ENCODE measurements at places on chromosomes 3 and 15.

- DNase-seq: no peak
Measured at GRCh38 chr3:53845103-53845880, 927 bp downstream of the CHDH start.

GRCh38 chr15:83764201-83764838, 110.4 kb downstream of the ADAMTSL3 start:
- no peak for DNase-seq

DNA sequence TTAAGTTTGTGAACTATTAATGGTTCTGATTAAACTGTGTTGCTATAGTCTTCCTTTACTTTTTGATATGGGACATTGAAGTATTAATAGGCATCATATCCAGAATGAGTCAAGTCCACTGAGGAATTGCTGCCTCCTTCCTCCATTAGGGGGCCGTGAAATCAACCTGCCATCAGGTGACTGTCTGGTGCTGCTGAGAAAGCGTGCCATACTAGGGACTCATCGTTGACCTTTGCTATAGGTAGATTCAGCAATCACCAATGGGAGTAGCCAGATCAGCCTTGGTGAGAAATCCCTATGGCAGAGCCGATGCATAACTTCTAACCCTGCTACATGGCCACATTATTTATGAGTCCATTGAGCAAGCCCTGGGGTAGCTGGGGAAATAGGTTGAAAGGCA, 30.1 kb upstream of the SLC28A2 start:
- no peak for DNase-seq

DNA sequence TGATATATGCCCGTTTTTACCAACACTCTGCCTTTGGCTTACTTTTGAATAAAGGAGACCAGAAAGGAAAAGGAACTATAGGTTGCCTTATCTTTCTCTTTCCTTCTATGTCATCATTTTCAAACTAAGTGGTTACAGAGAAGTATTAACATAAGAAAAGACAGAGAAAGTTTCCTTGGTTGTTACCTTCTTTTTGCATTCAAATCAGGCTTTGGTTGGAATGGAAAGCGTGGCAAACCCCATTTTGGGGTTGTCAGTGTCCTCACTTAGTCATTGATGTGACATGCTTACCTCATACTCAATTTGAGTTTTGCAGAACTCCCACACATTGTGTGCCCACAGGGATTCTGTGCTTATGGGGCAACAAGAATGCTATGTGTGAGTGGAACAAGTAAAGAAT, 3.7 kb upstream of the THRB start:
- DNase-seq: no peak

DNA sequence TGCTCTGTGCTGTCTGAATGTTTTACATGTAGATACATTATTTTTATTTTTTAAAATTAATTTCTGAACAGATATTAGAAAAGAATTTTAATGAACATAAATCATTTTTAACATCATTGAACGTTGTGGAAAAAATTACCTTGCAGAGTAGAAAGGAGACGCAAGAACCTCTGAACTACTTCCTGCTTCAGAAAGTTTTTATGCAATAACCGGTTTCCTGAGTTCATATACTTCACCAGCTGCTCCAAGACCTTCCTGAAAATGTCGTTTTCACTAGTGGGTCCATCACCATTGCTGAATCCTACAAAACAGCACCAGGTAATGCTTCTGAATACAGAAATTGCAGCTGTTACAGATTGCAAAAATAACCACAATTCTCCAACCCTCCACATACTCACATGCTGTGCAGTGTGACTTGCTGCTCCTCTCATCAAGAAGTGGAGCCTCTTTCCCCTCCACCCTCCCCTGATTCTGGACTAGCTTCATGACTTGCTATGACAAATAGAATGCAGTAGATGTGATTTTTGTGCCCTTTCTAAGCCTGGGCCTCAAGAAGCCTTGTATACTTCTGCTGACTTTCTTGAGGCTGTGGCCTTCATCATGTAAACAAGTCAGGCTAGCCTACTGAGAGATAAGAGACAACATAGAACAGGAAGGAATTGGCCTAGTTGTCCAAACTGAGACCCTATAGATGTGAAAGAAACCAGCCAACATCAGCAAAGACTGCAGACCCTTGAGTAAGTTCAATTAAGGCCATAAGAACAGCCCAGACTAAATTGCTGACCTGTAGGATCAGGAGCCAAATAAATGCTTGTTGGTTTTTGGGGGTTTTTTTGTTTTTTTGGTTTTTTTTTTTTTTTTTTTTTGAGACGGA, 80.4 kb downstream of the TRANK1 start:
- no peak for DNase-seq

DNA sequence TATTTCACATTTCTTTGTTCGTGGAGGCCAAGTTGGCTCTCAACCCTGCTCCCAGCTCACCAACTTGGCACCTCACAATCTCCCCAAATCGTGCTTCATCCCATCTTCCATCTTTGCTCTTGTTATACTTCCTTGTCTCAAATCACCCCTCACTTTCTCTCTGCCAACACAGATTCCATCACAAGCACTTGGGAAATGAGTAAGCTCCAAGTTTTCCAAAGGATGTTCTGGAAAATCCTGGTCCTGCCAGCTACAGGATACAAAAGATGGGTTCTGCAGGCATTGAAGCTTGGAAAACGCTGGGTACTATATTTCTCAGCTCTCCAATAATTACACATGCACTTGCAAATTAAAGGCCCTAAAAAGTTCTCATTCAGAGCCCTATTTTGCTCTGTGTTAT, 4.1 kb upstream of the TM4SF4 start:
- no peak for DNase-seq

- no peak for DNase-seq
Measured at GRCh38 chr3:166205158-166205557, 367.9 kb upstream of the BCHE start.

DNA sequence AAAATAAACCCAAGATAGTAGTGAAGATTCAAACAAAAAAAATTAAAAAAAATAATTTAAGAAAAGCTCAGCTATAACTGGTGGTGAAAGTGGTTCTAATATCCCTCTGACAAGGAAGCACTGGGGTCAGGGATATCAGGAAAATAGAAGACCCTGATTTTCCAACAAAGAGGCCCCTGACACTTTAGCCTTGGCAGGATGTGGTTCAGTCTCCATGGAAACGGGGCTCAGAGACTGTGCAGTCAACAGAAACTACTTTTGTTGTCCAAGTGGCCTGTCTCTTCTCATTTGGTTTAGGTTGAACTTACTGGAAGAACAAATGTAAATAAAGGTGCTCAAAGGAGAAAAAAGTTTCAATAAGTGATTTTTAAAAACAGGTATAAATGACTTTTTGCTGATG, 27.2 kb downstream of the INTS14 start:
- no peak for DNase-seq

DNA sequence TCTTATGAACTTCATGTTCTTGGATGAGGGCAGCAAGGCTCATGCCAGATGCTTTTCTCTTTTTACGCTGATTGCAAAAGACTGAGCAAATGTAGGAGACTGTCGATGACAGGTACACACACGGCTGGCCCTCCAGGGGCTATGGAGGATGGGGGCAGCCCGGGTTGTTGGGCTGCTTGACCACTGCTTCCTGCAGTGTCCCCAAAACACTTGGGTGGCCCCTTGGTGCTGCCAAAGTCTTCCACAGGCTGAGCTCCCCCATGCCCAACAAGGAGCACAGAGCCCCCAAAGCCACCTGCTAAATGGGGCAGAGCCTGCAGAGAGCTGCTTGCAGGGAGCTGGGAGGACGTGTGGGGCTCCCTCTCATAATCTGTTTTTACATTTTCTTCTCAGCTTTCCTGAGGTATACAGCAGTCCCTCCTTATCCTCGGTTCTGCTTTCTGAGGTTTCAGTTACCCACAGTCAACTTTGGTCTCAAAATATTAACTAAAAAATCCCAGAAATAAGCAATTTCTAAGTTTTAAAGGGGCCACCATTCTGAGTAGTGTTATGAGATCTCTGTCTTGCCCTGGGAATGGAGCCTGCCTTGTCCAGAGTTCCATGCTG, 7.3 kb downstream of the PRR23E start:
- DNase-seq: no peak

DNA sequence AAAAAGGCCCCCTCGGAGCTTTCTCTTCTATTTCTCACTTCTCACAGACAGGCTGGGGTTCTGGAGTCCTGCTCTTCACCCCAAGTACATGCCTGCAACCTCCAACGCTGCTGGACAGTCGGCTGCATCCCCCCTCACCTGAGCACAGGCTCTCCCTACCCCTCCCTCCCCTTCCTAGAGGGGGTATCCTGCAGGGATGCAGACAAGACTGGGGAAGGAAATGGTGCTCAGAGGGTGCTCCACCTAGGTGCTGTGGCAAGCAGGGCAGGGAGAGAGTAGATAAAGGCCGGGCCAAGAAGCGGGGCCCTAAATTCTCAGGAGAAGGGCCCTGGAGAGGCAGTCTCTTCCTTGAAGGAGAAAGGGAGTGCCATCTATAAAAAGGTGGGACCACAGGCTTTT, 7.0 kb upstream of the STRA6 start:
- DNase-seq: no peak

DNA sequence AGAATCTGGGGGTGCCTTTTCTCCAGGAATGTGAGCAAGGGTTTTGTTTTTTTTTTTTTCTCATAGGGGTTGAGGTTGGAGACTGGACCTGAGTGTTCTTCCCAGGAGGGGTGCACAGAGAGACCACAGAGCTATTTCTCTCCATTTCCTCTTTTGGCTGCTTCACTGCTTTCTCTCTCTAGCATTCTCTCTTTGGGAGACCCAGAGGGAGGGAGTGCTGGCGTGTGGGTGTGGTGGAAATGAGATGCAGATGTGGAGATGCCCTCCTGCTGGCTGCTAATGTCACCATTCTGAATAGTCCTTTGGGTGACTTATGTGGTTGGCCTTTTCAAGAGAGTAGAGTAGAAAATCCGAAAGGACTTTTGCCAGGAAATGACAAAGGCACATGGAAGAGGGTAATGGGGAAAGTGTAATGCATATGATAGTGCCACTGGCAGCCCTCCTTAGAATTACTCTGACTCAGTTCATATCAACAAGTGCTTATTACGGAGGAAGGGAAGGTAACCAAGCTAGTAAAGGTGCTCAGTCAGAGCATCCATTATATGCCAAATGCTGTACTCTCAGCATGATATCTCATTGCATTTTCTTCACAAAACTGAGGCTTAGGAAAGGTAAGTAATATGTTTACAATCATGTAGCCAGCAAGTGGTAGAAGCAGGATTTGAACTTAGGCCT, 1.9 kb downstream of the SYN2 start:
- DNase-seq: no peak

DNA sequence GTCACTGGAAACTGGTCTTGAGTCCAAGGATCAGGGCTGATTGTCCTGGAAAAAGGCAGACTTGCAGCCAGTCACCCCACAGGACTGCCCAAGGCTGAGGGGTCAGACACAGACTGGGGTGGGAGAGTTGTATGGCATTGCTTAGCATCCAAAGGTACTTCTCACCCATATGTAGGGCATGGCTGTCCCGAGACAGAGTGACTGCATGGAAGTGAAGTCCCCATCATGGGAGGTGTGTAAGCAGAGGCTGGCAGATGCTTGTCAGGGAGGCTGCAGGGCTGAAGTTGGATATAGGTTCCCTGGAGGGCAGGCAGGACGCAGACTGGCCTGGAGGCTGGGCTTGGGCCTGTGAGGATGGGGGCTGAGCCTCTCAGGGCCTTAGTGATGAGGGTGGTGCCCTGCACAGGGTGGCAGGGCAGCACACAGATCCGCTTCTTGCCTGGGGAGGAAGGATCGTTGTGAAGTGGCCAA, 31.1 kb downstream of the PSTPIP1 start:
- DNase-seq: no peak

DNA sequence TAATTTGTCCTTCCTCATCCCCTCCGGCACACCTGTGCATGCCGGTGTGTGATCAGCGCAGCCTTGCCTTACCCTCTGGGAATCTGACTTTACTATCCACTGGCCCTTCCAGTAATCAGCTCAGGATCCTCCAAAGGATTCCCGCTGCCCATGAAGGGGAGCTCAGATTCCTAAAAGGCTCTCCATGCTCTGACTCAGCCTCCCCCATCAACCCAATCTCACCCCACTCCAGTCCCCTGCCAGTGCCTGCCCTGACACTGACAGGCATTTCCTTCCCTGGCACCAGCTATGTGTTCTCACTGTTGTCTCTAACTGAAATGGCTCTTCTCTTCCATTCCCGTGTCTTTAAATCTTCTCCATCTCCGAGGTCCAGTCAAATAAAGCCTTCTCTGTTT, 7.3 kb upstream of the BCL2A1 start:
- no peak for DNase-seq

GRCh38 chr3:171904829-171905228, 61.7 kb downstream of the TMEM212 start:
- DNase-seq: peak; percentile 9

- DNase-seq: no peak
Measured at GRCh38 chr3:193873426-193874201, 262.3 kb upstream of the HES1 start.

DNA sequence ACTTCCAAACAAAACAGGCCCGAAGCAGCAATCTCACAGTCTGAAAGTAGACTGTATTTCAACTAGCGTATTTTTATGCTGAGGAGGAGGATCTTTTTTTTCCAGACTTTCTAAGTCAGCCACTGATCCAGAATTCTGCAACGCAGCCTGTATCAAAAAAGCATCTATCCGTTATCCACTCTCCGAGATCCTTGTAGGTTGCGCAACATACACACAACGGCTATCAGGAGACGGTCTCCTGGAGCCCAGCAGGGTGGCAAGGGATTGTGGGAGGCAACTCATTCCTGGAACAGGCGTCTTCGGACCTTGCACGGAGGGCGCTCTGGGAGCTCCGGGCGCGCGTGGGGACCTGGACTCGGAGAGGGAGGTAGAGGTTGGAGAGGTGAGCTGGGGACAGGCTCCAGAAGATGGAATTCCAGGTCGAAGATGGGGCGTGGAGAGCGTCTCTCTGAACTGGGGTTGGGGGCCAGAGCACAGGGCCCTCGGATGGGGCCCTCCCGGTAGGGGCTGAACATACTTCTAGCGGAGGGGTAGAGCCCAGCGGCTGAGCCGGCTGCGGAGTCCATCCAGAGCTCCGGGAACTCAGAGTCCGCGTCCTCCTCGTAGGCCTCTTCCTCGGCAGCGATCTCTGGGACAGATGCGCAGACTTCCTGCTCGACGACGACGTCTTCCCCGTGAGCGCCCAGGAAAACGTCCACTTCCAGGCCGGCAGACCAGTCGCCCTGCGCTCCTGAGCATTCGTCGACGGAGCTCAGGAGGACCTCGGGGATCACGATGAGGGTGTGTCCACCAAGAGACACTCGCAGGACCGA, 932 bp downstream of the PRR23C start:
- DNase-seq: no peak

GRCh38 chr3:177905173-177906125, 630.8 kb upstream of the KCNMB2 start:
- peak; percentile 90 for DNase-seq

GRCh38 chr15:52556524-52557273, 12.1 kb downstream of the ARPP19 start:
- DNase-seq: no peak

- DNase-seq: no peak
Measured at GRCh38 chr3:159848348-159849118, 140.1 kb upstream of the IL12A start.

DNA sequence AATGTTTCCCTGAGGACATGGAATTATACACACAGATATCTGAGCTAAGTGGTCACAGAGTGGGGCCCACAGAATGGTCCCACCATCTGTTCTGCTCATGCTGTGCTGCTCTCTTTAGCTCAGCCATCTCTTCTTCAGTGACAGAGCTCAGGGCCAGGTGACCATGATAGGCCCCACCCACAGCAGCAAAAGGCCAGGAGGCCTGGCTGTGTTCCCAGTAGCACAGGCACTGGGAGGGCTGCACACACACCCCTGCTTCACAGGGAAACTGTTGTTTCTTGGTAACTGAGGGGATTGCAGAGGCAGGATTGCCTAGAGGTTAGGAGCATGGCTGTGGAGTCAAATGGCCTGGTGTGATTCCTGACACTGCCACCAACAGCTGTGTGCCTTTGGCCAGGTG, 4.8 kb upstream of the FBXW12 start:
- DNase-seq: no peak
